ENCODE measurements at places on chromosomes 7 and 10.

GRCh38 chr10:133008736-133009135 is 66.4 kb upstream of the CFAP46 start:
- DNase-seq = no peak

GRCh38 chr7:19852192-19852591 is 78.8 kb upstream of the TMEM196 start:
- no peak for DNase-seq

DNA sequence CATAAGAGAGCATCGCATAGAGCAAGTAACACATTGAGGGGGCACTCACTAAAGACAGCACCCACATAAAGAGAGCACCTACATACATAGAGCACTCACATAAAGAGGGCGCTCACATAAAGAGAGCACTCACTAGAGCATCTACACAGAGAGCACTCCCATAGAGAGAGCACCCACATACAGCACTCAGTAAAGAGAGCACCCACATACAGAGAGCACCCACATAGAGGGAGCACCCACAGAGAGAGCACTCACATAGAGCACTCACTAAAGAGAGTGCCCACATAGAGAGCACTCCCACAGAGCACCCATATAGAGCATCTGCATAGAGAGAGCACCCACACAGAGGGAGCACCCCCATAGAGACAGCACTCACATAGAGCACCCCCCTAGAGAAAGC is 47.8 kb downstream of the INSIG1 start:
- DNase-seq = no peak

GRCh38 chr10:122391875-122392274 is 17.4 kb downstream of the PLEKHA1 start:
- DNase-seq = no peak

DNA sequence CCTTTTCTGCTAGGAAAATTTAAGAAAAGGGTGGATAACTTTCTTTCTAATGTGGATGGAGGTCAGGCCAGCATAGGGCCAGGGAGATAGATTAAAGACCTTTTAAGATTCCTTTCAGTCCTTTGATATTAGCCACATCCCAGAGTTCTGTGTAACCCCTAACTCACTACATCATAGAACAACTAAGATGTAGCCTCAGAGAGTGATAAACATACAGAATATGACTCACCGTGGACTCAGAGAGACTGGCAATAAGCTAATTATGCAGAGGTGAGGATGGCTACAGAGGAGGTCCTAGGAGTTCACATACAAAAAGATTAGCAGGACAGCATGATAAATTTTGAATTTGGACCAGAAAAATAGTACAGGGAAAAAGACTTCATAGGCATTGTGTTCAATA is 141.0 kb downstream of the AOAH start:
- no peak for DNase-seq
